ENCODE measurements at places on chromosomes 3 and 15.

DNA sequence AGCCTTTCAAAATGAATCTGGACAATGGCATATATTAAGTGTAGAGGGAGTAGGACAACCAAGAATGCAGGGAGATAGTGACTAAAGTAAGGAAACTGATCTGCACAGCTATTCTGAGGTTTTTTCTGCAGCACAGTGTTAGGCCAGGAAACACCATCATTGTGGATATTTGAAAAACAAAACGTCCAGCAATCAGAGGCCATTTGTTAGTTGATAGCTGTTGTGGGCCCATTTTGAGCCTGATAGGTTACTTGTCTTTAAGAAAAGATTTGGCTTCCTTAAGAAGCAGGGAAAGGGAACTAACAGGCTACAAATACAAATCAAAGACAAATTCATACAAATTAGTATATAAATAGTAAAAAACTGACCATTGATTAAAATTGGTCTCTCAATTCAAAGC lies 375.8 kb upstream of the ARL6 start:
- no peak for DNase-seq

DNA sequence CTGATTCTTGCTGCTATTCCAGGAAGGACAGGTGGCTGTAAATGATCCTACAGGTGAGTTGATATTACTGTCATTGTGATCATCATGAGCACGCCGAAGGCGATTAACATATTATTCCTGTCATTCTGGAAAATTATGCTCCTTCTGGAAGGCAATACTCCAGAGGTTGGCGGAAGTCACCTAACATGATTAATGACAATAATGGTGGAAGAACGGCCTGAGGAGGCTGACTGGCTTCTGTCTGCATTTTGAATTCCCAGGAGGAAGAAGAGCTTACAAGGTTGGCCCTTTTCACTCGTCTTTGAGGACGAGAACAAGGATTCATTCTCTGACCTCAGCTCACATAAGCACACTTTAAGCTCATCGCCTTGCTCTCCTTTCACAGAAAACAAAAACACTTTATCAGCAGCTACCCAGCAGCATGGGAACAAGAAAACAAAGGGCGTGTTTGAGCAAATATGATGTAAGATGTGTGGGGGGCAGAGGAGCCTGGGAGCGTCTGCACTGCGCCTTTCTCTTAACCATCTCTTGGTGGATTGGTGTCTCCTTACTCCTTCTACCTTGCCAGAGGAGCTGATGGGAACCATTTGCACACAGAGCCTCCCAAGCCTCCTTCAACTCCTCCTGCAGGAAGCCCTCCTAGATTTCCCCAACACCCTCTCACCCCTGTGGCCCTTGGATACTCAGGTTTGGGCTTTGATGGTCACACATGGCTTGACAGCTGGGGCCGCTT lies 23.0 kb downstream of the ACSBG1 start:
- DNase-seq = no peak

DNA sequence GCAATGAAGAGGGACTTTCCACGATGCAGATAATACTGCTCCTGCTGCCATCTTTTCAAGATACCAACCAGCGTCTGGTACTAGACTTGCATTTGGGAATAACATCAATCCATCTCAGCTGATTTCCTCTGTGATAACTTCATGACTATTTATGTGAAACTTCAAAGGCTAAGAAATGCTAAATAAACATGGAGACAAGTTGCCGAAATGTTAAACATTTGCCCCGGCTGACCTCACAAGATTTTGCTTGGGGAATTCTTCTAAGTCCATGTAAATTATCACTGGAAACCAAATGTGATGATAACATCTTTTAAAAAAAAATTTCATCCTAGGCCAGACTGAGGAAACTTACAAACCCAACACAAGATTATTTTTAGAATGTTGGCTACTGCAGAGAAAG lies 185.8 kb upstream of the PRICKLE2 start:
- DNase-seq = no peak

DNA sequence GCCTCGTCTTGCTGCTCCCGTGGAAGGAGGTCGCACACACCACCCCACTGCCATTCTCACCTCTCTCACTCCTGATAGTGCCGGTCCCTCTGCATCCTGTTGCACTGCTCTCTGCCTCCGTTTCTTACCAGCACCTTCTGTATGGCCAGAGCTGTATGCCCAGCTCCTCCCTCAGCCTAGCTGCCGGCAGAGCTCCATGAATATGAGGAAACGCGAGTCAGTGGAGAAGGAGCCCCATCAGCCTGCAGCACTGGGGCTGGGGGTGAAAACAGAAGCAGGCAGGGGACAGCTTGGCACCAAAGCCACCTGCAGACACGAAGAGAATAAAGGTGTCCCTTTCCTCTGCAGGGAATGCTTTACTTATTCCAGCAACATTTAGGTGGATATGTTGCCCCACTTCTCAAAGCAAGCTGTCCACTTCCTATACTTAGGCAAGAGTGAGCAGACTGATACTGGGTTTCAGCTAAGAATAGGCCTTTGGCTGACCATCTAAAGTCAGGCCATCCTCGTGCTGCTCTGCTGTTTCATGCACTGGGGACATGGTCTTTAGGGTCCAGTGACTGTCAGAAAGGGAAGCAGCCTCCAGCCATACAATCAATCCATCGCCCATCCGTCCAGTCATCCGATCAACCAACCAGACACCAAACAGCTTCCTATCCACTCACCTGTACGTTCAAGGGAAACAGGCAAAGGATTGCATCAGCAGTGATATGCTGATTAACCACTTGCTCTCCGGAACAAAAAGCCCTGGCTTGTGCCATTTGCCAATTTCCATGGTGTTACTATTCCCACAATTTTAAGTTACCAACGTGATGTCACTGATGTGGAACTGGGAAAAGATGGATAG lies 222.7 kb downstream of the XXYLT1 start:
- no peak for DNase-seq

DNA sequence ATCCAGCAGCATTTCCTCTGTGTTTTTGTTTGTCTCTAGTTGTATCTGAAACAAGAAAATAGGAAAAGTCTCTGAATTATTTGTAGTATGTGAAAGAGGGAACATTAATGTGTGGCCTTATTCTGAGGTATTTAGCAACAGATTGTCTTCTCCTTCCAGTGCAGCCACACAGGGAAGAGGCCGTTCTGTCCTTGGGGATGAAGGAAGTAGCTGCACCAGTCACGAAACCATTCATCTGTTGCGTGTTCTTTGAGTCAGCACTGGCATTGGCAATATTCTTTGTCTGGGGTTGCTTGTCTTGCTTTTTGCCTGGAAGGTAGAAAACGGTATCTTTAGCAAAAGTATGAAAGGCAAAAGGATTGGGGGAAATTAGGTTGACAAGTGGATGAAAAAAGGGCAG lies 91.6 kb downstream of the CDIN1 start:
- no peak for DNase-seq

All from stimulated activated effector memory CD8-positive, alpha-beta T cell treated with anti-CD3 and anti-CD28 coated beads, Interleukin-12 subunit alpha, Interleukin-12 subunit beta, amount 100 ng/mL, for 72 hours (primary cell).